ENCODE measurements at places on chromosomes 2 and 18.

DNA sequence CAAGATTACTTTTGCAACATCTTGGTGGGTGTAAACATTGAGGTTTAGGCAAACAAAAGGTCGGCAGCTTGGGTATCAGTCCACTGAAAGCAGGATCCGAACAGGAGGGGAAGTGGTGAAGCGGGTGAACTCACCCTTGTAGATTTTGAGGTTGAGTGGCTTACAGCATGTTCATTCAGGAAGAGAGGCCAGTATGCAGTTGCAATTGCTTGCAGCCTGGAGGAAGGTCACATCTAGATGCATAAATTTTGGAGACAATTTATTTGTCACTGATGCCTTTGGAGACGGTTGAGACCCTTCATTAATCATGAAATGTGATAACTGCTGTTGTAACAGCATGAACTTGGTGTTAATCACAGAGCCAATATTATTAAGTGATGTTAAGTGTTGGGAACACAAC, 131.1 kb downstream of the LTBP1 start:
- DNase-seq, result no peak

DNA sequence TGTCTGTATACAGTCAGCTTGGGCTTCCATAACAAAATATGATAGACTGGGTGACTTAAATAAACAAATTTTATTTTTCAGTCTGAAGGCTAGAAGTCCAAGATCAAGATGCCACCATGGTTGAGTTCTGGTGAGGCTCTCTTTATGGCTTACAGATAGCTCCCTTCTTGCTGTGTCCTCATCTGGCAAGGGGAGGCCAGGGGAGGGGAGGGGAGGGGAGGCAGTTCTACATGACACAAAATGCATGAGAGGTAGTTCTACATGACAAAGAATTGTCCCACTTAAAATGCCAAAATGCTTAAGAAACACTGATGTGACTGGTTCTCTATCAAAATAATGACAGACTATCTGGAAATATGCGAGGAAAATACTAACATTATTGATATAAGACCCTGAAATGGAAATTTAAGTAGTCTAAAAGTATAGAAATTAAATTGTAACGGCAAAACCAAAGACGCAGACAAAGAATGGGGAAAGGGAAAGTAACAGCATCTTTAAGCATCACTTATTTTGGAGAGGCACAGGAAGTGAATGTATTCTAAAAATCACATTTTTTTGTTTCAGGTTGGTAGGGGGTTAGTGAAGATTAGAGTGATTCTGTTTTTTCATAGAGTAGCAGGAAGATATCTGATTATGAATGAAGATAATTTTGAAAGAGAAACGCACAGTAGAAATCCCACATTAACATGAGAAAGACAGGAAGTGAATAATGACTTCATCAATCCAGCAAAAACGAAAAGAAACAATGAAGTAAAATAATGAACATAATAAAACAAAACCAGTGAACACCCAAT, 131.4 kb downstream of the STRN start:
- DNase-seq, result no peak

DNA sequence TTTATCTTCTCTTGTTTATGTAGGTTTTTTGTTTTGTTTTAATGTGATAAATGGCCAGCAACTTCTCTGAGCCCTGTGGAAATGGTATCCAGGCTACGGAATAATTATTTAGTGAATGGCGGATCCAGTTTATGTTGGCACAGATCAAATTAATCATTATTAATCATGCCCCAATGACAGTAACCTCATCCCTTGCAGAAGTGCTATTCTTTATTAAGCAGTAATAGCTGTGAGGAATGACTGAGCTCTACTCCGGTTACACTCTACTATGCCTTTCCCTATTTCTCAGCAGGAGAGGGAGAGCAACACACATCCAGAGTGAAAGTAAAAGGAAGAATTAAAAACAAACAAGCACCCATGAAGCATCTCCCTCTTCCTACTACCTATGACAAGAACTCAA, 84.8 kb downstream of the SETBP1 start:
- no peak for DNase-seq

DNA sequence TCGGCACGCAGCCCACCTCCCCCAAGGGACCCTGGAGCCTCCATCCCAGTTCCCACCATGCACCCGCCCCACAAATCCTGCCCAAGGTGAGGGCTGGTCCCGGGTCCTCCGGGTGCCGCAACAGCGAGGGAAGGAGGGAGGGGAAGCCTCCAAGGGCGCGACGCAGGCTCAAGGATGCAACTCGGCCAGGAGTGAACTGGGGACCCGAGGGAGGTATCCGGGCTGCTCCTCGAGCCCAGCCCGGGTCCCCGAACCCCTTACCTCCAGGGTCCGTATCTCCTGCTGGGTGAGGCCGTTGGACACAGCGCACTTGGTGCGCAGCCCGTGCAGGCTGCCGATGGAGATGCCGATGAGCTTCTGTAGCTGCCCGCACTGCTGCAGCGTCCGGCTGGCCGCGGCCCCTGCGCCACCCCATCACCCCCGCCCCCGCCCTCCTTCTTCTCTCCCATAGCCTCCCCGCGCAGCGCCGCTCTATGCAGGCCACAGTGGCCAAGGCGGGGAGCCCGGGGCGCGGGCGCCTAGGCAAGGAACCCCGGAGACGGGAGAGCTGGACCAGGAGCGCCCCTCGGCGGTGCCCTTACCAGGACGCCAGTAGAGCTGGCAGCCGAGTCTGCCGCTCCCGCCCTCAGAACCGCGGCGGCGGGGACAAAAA, 124.1 kb downstream of the ANKRD30BL start:
- no peak for DNase-seq

DNA sequence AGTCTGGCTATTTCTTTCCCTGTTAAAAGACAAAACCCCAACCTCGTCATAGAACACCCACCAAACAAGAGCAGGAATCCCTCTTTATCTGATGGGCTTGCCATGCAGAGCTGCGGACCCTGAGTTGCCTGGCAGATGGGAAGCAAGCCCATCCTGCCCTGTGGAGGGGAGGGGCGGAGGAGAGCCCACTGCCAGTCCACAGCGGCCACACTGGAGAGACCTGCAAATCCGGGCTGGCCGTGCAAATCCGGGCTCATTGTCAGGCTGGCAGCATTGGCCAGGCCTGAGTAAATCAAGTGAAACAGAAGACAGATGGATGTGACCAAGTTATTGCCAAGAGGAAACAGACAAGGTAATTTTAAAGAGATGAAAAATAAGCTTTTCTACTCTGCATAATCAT, 22.0 kb downstream of the MYL12B start:
- DNase-seq, result no peak

DNA sequence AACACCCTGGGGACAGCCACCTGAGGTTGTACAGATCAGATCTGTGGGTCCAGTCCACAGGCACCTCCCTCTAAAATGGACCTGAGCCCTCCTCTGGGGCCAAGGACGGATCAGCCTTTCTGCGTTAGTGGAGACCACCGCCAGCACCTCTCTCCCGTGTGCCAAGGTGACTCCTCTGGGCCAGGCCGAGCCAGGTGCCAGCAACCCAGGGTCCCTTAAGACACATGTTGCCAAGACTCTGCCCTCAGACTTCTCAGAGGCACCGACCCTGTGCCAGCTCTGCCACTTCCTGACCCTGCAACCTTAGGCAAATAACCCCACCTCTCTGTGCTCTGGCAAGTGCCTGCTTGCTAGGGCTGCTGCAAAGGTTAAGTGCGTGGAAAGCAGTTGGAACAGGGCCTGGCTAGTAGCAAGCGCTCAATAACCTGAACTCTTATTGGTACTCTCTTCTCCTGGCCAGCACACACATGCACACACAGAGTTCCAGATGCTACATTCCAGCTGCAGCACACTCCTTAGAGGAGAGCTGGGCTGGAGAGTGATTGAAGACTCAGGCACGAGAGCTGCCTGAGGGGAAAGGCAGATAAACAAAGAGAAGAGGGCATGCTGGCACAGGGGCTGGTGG, 105.6 kb downstream of the TNS1 start:
- no peak for DNase-seq

GRCh38 chr18:36496022-36496421, 198.5 kb downstream of the FHOD3 start:
- DNase-seq, result no peak

DNA sequence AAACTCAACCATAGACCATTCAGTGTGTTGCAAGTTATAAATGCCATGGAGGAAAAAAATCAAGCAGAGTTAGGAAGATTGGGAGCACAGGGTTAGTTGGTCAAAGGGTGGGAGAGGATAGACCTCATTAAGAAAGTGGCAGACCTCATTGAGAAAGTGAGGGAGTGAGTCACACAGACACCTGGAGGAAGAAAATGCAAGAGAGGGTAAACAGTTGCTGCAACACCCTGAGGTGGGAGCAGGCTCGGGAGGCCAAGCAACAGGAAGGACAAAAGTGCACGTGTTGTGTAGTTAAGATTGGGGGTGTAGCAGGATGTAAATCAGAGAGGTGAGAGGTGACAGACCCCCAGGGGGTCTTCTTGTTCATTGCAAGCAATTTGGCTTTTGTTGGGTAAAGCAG, 6.4 kb downstream of the IL1RL1 start:
- no peak for DNase-seq
